ENCODE measurements at places on chromosomes 7 and 10. TPM values are rescaled to one million over a fixed set of nuclear protein-coding genes. Genes with fewer than 3 reads are reported as not detected.
A peak's percentile ranks its signal among the peaks of the same experiment; 100 is the strongest.

ADIRF gene
- 155 TPM for total RNA-seq

FOXK1 gene
- total RNA-seq, result 33.3 TPM

HACD1 gene
- total RNA-seq, result 34.3 TPM

OR9A2 gene
- total RNA-seq, result not detected

CDHR1 gene
- total RNA-seq, result 0.35 TPM

ASIC3 gene
- total RNA-seq, result 2.6 TPM

FAM221A gene
- total RNA-seq, result 9.0 TPM

DNA sequence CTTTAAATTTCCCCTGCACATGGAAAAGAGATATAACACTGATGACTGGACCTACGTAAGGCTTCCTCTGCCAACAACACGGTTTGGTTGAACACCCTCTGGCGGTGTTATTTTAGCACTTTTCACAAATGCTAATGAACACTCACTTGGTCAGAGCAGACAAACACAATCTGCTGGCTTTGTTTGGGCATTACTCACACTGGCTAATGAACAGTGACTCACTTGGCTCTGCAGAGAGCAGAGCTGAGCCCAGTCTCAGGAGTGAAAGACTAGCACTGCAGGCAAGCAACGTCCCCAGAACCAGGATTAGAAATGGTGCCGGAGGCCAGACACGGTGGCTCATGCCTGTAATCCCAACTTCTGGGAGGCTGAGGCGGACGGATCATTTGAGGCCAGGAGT is 430.8 kb downstream of the PLXNA4 start:
- H3K4me3 ChIP-seq, result no peak overlapping the region
- no peaks in the 10 kb centered on the region for H3K36me3 ChIP-seq
- DNase-seq, result no peak
- no peaks in the 10 kb centered on the region for H3K27me3 ChIP-seq
- H3K4me1 ChIP-seq, result no peaks in the 10 kb centered on the region

- DNase-seq, result no peak
- H3K27ac ChIP-seq, result no peak overlapping the region
- H3K27me3 ChIP-seq, result no peaks in the 10 kb centered on the region
- H3K4me1 ChIP-seq, result no peaks in the 10 kb centered on the region
- H3K4me3 ChIP-seq, result no peak overlapping the region
- peaks cover 5% of the 10 kb centered on the region for H3K36me3 ChIP-seq
These were observed 52.8 kb downstream of the NRF1 start for GRCh38 chr7:129664029-129665012.

DNA sequence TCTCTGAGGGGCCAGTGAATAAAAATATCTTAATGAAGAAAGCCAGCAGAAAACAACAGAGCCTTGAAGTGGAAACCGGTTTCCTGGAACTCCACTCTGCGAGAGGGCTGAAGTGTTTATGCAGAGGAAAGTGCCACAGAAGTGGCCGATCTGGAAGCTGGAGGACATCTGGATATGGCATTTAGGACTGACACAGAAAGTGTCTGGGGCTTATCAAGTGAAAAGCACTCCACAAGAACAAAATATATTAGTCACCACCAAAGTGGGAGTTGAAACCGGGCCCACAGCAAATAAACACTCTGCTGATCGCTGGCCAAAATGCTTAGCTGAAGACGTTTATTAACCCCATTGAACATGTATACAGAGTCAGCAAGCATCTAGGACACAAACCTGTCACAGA is 7.8 kb downstream of the NOD1 start:
- no peaks in the 10 kb centered on the region for H3K27me3 ChIP-seq
- no peaks in the 10 kb centered on the region for H3K36me3 ChIP-seq
- DNase-seq, result no peak
- H3K4me1 ChIP-seq, result peaks cover 98% of the 10 kb centered on the region
- no peak overlapping the region for H3K4me3 ChIP-seq
- H3K27ac ChIP-seq, result peak overlapping the region; percentile 79

DNA sequence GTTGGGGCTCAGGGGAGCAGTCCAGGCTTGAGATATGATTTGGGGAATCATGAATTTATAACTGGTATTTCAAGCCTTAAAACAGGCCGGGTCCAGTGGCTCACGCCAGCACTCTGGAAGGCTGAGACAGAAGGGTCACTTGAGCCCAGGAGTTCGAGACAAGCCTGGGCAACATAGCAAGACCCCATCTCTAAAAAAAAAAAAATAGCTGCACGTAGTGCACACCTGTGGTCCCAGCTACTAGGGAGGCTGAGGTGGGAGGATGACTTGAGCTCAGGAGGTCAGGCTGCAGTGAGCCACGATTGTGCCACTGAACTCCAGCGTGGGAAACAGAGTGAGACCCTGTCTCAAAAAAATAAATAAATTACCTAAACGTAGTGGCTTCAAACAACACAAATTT is 81.7 kb upstream of the GTF2I start:
- no peaks in the 10 kb centered on the region for H3K36me3 ChIP-seq
- H3K27me3 ChIP-seq, result no peaks in the 10 kb centered on the region
- H3K4me3 ChIP-seq, result no peak overlapping the region
- DNase-seq, result no peak
- no peak overlapping the region for H3K27ac ChIP-seq
- peaks cover 13% of the 10 kb centered on the region for H3K4me1 ChIP-seq

- H3K36me3 ChIP-seq, result no peaks in the 10 kb centered on the region
- no peak for DNase-seq
- no peak overlapping the region for H3K4me3 ChIP-seq
- no peak overlapping the region for H3K27ac ChIP-seq
- H3K4me1 ChIP-seq, result no peaks in the 10 kb centered on the region
These were observed 63.1 kb downstream of the DLG5 start for GRCh38 chr10:77863446-77863845.

GRCh38 chr7:29684787-29685650 is 121.3 kb upstream of the WIPF3 start:
- peak; percentile 93 for DNase-seq
- no peaks in the 10 kb centered on the region for H3K36me3 ChIP-seq
- peak overlapping the region; percentile 94 for H3K27ac ChIP-seq
- no peaks in the 10 kb centered on the region for H3K4me1 ChIP-seq
- peak overlapping the region; percentile 83 for H3K4me3 ChIP-seq

- no peak for DNase-seq
- no peak overlapping the region for H3K4me3 ChIP-seq
- no peaks in the 10 kb centered on the region for H3K4me1 ChIP-seq
- no peaks in the 10 kb centered on the region for H3K27me3 ChIP-seq
- no peaks in the 10 kb centered on the region for H3K36me3 ChIP-seq
- H3K27ac ChIP-seq, result no peak overlapping the region
These were observed 429.9 kb downstream of the SORCS3 start for GRCh38 chr10:105070952-105071351.

- H3K27ac ChIP-seq, result no peak overlapping the region
- H3K4me3 ChIP-seq, result no peak overlapping the region
- no peaks in the 10 kb centered on the region for H3K4me1 ChIP-seq
These were observed 208.8 kb downstream of the THSD7A start for GRCh38 chr7:11623093-11623678.

DNA sequence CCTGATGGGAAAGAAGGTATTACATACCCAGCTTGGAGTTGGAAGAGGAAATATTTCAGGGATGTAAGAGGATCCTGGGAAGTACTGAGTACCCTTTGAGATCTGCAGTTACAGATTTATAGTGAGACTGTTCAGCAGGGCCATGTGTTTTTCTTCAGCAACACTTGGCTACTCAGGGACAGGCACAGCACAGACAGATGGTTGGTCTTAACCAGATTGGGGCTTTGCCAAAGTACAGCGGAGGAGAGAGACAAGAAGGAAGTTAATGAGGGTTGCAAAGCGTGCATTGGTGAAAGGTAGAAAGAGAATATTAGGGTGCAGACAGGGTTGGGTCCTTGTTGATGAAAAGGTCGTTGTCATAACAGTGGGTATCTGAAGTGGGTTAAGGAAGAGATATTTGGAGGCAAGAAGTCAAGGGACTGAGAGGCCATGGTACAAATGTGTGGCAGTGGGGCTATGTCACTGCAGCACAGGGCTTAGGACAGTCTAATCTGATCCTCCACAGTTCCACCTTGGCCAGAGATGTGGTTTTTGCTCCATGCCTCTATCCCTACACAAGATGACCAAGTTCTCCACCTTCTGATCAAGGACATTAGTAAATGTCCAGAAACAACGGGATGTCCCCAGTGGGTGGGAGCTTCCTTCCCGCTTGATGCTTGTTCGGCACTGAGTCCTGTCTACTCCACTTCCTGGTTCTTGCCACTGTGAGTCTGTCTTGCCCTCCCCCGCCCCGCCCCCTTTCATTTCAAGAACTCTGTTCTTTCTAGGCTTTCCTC is 18.9 kb upstream of the DNAJC1 start:
- no peak overlapping the region for H3K4me3 ChIP-seq
- H3K36me3 ChIP-seq, result no peaks in the 10 kb centered on the region
- no peaks in the 10 kb centered on the region for H3K27me3 ChIP-seq
- H3K4me1 ChIP-seq, result no peaks in the 10 kb centered on the region
- H3K27ac ChIP-seq, result no peak overlapping the region
- no peak for DNase-seq

GRCh38 chr7:31100445-31100844 is 48.3 kb downstream of the ADCYAP1R1 start:
- no peak overlapping the region for H3K4me3 ChIP-seq
- DNase-seq, result no peak
- H3K36me3 ChIP-seq, result no peaks in the 10 kb centered on the region

- H3K36me3 ChIP-seq, result no peaks in the 10 kb centered on the region
- H3K4me3 ChIP-seq, result no peak overlapping the region
- no peak overlapping the region for H3K27ac ChIP-seq
- DNase-seq, result no peak
- peaks cover 8% of the 10 kb centered on the region for H3K4me1 ChIP-seq
These were observed 11.5 kb downstream of the GNAT3 start for GRCh38 chr7:80500325-80500724.

GRCh38 chr10:70561070-70561469 is 41.5 kb downstream of the PRF1 start:
- peak overlapping the region; percentile 11 for H3K27ac ChIP-seq
- H3K4me3 ChIP-seq, result no peak overlapping the region
- peaks cover 10% of the 10 kb centered on the region for H3K36me3 ChIP-seq
- peaks cover 42% of the 10 kb centered on the region for H3K4me1 ChIP-seq

DNA sequence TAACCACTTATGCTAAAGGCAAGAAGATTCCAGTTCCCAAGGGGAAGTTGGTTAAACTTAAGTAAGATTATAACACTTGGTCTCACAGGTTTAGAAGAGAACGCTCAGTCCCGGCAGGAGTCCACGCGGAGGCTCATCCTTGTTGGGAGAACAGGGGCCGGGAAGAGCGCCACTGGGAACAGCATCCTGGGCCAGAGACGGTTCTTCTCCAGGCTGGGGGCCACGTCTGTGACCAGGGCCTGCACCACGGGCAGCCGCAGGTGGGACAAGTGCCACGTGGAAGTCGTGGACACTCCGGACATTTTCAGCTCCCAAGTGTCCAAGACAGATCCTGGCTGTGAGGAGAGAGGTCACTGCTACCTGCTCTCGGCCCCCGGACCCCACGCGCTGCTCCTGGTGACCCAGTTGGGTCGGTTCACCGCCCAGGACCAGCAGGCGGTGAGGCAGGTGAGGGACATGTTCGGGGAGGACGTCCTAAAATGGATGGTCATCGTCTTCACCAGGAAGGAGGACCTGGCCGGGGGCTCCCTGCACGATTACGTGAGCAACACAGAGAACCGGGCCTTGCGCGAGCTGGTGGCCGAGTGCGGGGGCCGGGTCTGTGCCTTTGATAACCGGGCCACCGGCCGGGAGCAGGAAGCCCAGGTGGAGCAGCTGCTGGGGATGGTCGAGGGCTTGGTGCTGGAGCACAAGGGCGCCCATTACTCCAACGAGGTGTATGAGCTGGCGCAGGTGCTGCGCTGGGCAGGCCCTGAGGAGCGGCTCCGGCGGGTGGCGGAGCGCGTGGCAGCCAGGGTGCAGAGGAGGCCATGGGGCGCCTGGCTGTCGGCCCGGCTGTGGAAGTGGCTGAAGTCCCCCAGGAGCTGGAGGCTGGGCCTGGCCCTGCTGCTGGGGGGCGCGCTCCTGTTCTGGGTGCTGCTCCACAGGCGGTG is 3.8 kb downstream of the GIMAP1 start:
- no peak for DNase-seq
- H3K4me3 ChIP-seq, result no peak overlapping the region
- no peak overlapping the region for H3K27ac ChIP-seq
- H3K36me3 ChIP-seq, result peaks cover 13% of the 10 kb centered on the region

GRCh38 chr7:10657201-10657600 is 316.5 kb upstream of the PHF14 start:
- no peak for DNase-seq
- H3K36me3 ChIP-seq, result no peaks in the 10 kb centered on the region
- H3K27me3 ChIP-seq, result no peaks in the 10 kb centered on the region
- no peak overlapping the region for H3K27ac ChIP-seq

DNA sequence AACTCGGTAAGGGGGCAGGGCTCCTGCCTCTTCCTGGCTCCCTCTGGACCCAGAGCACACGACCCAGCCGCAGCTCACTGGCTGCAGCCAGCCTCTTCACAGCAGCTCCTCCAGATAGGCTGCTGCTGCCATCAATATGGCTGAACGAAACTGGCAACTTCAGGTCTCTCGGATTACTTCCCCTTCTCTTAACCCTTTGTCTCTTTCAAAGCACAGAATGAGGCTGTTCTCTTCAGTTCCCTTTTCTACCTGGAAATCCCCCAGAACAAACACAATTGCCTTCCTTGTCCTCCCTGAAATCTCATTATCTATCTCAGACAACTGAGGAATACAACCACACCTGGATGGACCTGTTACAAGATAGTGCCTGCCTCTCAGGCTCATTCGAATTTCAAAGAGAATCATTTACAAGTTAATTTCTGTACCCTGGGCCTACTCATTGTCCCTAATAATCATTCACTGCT is 193.4 kb upstream of the MBL2 start:
- H3K4me1 ChIP-seq, result no peaks in the 10 kb centered on the region
- H3K27ac ChIP-seq, result no peak overlapping the region
- no peaks in the 10 kb centered on the region for H3K36me3 ChIP-seq
- H3K27me3 ChIP-seq, result no peaks in the 10 kb centered on the region
- DNase-seq, result no peak

DNA sequence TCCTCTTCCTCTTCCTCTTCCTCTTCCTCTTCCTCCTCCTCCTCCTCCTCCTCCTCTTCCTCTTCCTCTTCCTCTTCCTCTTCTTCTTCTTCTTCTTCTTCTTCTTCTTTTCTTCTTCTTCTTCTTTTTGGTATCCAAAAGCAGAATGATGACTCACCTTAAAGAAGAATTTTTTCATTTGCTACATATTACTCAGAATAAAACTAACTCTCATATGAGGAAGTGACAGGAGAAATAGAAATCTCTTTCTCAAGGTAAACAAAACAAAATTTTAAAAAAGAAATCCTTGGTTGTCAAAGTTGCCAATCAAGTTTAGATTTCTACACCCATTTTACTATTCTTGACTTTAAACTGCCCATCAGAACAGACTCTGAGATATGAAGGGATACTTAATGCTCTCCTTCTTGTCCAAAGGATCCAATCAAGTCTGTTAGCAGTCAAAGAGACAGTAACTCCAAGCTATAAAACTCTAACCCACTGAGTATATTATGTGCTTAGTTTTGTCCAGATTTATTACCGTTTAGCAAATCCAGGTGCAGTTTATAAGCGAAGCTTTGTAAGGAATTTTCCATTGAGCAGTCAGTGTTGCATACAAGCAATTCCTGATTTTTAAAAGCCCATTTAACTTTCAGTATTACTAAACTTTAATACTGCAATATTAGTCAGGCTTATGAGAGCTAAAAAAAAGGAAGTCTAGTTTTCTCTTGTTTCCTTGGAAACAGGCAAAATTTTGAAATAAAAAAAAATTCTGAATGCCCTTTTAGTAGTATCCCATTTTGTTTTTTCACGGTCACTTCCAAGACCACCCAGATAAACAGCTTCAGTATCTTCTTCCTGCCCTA is 43.1 kb upstream of the SNX13 start:
- DNase-seq, result no peak
- no peaks in the 10 kb centered on the region for H3K36me3 ChIP-seq
- H3K4me3 ChIP-seq, result no peak overlapping the region
- H3K27me3 ChIP-seq, result no peaks in the 10 kb centered on the region
- no peak overlapping the region for H3K27ac ChIP-seq

Measured in upper lobe of right lung (tissue), 1 donor.